ENCODE measurements at places on chromosomes 4 and X.
A peak's percentile ranks its signal among the peaks of the same experiment; 100 is the strongest.

GRCh38 chr4:168812806-168813205 is 197.2 kb downstream of the CBR4 start:
- no peak for DNase-seq

DNA sequence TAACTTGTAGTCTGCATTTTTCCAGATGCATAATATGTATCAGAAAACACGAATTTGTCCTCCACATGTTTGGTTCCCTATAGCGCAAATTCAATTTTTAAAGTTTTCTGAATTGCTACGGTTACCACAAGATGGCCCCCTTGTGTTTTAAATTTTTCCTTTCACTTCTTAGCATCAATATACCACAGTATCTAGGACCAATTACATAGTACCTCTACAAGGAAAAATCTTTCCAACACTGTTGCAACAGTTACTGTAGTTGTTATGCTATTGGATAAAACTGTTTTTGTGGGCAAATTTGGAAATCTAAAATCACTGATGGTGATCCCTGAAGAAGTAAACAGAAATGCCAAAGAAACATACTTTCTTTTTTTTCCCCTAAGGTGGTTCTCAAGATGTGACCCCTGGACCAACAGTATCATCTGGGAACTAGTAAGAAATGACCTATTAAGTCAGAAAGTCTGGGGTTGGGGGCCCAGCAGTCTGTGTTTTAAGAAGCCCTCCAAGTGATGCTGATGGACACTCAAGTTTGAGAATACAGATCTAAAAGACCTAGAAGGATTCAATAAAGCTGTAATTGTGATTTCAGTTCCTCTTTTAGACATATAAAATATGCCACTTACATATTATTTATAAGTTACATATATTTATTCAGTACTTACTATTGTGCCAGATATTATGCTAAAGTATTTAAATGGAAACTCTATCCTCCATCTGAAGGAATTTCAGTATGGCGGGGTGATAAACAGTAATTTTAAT is 3.1 kb downstream of the ZGRF1 start:
- DNase-seq, result peak; percentile 65

GRCh38 chr4:153790500-153790865 is 1.6 kb upstream of the SFRP2 start:
- DNase-seq, result no peak

DNA sequence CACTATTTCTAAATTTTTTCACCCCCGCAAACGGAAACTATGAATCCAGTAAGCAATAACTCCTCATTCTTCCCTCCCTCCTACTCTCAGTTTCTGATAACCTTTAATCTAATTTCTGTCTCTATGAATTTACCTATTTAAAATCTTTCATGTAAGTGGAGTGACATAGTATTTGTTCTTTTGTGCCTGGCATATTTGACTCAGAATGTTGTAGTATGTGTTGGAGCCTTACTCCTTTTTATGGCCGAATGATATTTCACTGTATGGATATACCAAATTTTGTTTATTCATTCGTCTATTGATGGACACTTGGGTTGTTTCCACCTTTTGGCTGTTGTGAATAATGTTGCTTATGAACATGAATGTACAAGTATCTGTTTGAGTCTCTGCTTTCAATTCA is 61.1 kb upstream of the C1GALT1C1 start:
- DNase-seq, result no peak

DNA sequence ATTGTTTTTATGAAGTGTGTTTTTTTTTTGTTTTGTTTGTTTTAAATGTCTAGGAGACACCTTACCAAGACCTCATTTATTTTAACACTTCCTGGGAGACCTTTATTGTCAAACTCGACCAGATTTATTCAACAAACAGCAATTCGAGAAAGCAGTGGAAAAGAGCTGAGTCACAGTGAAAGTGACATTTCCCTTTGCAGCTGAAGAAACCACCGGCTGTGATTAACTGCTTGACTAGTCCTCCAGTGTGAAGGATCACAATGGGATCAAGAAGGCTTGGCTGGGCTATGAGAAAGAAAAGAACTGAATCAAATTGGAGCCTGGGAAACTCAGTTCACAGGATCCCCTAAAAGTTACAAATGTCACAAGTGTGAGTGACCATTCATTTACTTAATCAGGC is 11.9 kb upstream of the ADH7 start:
- DNase-seq, result no peak

DNA sequence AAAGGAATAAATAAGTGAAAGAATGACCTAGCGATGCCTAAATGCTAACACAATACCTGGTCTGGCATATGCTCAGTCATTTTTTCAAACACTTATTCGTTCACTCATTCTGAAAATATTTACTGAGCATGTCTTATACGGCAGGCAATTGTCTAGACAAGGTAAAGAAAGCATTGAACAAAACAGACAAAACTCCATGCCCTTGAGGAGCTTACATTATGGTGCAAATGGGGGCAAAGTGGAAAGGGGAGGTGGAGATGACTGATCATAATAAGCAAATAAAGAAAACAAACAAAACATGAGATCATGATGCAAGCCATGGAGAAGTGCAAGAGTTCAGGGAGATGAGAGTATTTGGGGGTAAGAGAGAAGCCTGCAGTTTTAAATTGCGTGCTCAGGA is 334.6 kb upstream of the PPARGC1A start:
- DNase-seq, result no peak

DNA sequence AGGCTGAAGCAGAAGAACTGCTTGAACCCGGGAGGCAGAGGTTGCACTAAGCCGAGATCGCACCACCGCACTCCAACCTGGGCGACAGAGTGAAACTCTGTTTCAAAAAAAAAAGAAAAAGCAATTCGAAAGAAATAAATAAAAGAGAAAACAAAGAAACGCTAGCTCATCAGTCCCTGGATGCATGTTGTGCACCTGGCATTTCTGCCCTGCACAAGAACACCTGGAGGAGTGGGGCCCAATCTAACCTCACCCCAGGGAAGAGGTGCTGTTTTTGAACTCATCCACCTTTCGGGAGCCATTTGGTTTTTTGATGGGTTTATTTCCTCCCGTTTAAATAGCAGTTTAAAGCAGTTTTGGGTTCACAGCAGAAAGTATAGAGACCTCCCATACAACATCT is 5.7 kb upstream of the MRFAP1 start:
- DNase-seq, result no peak

- DNase-seq, result no peak
These were observed 38.3 kb upstream of the MAPK10 start for GRCh38 chr4:86398187-86398586.

DNA sequence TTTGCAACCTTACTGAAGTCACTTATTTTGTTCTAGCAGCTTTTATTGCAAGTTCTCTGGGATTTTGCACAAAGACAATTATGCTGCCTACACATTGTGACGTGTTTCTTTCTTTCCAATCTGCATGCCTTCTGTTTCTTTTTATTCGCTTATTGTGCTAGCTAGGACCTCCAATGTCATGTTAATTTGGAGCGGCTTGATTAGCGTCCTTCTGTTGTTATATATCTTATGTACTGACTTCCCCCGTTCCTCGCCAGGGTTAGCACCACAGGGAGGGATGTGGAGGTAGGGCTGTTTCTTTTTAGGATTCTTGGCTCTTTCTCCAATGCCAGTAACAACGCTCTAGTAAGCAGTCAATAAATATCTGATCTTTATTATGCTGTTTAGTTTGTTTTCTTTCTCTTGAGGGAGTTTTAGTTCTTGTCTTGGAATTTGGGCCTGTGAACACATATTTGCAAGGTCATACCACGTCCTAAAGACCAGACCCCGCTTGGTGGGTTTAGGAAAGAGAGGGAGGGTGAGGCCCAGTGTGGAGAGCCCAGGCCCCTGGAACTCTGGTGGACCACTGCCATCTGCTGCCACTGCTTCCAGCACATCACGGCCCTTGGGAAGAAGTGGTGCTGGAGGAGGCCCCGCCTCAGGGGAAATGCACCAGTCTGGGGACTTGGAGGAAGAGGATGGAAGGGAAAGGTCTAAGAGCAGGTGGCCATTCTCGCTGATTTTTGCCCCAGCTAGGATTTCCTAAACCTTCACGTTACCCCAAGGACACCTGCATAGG is 129.1 kb downstream of the TRIML1 start:
- DNase-seq, result no peak

DNA sequence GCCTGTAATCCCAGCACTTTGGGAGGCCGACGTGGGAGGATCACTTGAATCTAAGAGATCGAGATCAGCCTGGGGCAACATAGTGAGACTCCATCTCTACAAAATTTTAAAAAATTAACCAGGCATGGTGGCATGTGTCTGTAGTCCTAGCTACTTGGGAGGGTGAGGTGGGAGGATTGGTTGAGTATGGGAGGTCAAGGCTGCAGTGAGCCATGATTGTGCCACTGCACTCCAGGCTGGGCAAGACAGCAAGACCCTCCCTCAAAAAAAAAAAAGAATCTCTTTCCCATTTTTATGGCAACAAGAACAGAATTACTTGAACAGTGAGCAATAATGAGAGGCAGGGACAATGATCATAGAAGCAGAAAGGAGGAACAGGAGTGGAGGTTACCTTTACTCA is 94.8 kb downstream of the RNF150 start:
- DNase-seq, result no peak

GRCh38 chr4:115260195-115260594 is 146.8 kb upstream of the NDST4 start:
- no peak for DNase-seq

GRCh38 chr4:54004463-54004862 is 59.9 kb downstream of the CHIC2 start:
- no peak for DNase-seq

GRCh38 chrX:72676465-72676864 is 37.6 kb downstream of the PHKA1 start:
- DNase-seq, result no peak

DNA sequence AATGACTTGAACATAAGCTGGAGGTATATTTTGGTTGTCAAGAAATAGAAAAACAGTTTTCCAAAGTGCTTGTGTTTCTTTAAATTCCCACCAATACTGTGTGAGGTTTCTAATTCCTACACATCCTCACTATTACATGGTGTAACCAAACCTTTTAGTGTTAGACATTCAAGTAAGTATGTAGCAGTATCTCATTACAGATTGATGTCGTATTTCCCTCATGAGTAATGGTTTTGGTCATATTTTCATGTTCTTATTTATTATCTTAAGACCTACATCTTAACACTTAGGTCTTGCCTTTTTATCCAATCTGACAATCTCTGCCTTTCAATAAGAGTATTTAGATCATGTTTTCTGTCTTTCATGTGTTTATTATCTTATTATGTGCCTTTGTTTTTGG is 253.7 kb upstream of the ANXA10 start:
- DNase-seq, result no peak

- no peak for DNase-seq
These were observed 23.5 kb downstream of the NAT8L start for GRCh38 chr4:2082627-2083026.

DNA sequence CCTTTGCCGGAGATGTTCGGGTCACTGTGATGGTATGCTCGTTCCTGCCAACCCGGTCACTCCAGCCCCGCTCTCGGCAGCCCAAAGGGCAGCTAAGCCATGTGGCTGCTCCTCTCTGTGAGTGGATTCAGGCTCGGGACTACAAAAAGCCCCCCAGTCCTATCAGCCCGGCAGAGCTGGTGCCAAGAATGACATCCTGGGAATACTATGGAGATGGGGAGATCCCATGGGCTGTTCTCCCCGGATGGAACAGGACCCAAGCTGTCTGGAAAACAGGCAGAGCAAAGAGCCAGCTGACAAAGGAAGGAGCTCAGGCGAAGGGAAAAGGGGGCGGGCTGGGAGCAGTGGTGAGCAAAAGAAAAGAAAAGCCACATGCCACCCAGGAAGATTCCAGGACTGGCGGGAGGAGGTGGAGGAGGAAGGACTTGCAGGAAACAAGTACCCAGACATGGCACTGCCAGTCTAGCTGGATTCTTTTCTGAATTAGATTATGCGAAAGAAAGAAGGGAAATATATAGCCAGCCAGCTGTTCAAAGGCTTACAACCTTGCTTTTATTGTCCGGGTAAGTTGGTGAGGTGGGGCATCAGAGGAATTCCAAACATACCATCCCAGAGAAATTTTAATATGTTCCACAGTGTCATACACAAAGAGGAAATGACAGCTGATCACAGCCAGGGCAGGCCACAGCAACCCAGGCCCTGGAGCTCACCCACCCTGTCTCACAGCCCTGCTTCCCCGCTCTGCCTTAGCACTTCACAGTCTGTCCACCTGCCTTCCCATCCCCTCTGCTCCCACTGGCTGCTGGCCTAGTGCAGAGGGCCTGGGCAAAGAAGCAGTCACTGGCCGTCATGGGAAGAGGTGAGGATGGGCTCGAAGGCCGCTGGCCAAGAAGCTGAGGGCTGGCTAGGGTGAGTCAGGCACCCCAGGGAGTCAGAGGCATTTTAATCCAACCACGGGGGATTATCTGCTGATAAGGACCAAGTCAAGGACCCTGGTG is 3.4 kb downstream of the NDP start:
- DNase-seq, result no peak

Data from hematopoietic multipotent progenitor cell treated with erythropoietin and hydrocortisone succinate and interleukin-3 and kit ligand, for 17 days (in vitro differentiated cells).